Left ventricle myocardium inferior (tissue), 1 donor: ENCODE measurements at places on chromosomes 4 and X.

DNA sequence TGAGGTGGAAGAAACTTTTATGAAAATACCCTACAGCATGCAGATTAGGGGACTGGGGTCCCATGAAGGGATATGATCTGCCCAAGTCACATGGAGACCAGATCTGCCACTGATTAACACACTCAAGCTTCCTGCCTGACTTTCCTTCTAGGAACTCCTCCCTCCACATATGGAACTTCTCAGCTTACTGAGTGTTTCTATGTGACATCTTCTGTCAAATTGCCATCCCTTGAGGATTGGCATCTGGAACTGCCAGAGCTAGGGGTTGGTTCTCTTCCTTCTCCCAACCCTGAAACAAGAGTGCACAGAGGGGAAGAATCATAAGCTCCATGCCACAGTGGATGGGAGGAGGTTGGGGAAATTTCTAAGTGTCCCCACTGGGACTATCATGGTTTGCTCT, 150.6 kb upstream of the MBNL3 start:
- DNase-seq = no peak

- DNase-seq = peak; percentile 54
These were observed 28.6 kb downstream of the RGS12 start for GRCh38 chr4:3321295-3321889.

- DNase-seq = no peak
These were observed 240.2 kb upstream of the MAGEB16 start for GRCh38 chrX:35557916-35558315.

GRCh38 chr4:96352051-96352517, 512.2 kb downstream of the PDHA2 start:
- DNase-seq = no peak

DNA sequence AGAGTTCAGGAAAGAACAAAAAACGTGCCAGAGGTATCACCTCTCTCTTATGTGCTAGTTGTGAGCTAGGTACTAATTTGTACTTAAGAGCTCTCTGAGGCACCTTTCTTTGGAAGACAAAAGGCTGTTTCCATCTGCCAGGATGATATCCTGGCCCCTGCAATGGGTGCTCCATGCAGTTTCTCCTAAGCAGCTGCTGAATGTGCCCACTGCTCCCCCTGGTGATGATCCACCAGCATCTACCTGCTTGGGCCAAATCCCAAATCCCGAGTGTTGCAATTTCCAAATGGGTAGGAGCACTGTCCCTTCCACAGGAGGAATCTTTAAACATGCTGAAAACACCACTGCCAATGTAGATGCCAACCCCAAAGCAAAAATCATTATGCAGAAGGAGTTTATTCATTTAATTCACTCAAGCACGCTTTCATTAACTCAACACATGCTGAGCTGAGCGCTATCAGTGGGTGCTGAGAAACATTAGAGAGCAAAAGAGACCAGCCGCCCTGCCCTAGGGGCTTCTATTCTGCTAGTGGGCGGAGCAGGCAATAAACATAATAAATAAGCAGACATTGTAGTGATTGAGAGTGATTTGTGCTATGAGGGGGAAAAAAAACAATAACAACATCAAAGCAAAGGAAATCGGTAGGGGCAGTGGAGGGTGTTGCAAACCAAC, 69.6 kb upstream of the C4orf50 start:
- DNase-seq = no peak

- DNase-seq = no peak
These were observed 64.8 kb downstream of the PJA1 start for GRCh38 chrX:69100478-69100877.

DNA sequence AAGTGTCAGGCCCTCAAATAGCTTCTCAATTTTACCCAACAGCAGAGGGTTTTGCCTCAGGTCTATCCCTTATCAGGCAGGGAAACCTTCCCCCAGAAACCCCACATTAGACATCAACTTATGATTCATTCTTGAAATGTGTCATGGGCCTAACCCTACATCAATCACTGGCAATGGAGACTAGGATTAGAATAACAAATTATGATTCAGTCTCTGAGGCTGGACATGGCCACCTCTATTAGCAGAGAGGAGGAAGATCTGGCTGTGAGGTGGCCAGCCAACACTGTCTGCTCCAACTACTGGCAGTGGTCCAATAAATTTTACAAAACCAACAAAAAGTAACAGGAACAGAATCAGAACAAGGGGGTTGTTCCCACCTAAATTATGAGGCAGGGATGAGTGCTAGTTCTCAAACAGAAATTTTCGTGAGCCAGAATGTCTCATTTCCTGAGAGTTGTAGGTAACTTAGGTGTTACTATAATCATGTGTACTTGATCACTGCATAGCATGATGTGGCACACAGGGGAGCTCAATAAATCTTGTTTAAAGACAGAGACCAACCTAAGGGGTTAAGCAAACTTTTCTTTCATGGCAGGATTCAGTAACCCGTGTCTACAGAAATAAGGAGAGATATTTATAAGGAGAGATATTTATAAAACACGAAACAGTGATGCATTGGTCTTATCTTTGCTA, 126.8 kb downstream of the NFKB1 start:
- no peak for DNase-seq
